ENCODE measurements at places on chromosomes 11 and 22.

- DNase-seq = peak; percentile 54
Measured at GRCh38 chr11:120564573-120565311, 53.2 kb downstream of the GRIK4 start.

DNA sequence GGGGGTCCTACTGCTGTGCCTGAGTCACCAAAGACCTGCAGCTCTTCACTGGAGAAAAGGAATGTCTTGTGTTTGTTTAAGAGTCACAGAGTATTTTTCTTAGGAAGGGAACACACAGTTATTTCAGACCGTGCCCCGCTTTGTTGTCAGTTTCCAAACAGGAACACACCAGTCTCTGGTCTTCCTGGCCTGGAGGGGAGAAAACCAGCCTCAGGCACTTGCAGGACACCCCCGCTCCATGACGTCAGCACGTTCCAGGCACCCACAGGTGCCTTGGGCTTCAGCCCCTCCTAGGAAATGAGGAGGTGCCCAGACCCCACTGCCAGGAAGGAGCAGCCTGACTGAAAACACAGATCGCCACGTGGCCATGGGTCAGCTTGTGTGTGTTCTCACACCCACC lies 5.4 kb downstream of the DEAF1 start:
- DNase-seq = no peak

GRCh38 chr22:45130891-45131290 lies 32.8 kb upstream of the NUP50 start:
- no peak for DNase-seq

DNA sequence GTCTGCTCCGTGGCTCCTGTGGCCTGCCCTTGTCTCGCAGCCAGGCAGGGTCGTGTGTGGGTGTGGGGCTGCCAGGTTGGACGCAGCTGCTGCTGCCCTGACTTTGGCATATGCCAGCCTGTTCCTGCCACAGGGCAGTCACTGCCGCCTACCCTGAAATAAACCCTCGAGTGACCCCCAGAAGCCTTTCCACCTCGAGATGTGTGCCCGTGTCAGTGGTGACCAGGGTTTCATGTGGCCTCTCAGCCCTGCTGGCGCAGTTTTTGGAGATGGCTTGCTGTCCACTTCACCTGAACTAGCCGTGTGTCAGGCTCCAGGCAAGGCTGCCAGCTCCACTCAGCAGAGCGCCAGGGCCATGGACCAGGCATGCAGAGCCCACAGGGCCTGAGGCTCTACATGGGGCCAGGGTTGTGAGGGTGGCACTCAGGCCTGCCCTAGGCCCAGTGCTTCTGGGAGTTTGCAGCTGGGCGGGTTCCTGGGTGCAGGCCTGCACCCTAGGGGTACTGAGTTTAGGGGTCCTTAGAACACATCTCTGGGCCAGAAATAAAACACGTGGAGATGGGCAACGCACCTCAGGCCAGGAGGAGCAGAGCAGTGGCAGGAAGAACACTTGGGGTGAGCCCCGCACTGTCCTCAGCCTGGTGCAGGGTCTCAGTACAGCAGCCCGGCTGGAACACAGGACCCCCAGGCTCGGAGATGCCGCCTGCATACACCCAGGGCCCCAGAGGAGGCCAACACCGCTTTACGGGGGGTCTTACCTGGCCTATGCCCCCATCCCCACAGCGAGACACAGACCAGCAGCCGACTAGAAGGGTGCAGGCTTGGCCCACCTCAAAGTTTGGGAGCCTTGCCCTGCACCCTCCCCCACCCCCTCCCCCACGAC lies 8.8 kb upstream of the PANX2 start:
- DNase-seq = no peak

DNA sequence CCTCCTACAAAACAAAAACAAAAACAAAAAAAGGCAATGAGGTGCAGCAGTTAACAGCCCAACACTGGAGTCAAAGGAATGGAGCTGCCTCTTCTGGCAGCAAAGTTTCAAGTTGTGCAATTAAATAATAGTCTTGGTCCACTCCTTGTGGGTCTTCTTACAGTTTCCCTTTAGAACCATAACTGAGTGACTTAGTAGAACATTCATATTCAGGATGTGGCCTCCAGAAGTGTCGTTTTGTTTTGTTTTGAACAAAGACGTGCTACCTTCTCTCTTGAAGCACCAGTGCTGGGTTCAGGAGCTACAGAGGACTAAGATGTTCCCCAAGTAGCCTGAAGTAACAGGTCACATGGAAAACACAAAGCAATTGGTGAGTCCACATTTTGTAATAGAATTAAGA lies 2.0 kb upstream of the JAML start:
- DNase-seq = no peak

- DNase-seq = no peak
Measured at GRCh38 chr11:38182126-38182866, 1584.3 kb upstream of the RAG2 start.

DNA sequence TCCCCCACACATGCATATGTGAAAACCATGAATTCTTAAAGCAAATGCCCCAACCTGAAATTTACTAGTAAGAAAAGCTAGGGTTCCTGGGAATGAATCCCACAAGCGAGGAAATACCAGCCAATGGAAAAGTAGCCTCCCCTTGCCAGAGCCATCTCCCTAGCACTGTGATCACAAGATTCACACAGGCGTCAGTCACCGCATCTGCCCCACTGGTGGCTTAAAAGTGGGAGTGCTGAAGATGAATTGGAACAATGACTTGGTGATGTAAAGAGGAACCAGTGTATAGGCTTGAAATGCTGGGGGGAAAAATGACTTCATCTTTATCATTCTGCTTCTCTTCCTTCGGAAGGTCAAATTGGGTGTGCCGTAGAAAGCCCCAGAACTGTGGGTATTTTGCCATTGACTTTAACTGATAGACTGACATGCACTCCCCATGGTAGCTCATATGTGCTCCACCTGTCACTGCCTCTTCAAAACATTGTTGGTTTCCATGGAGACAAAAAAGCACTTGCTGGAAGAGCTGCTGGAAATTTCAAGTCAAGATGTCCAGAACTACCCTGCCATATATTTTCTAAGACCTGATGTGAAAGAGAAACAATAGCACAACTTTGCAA lies 19.2 kb upstream of the ASPHD2 start:
- DNase-seq = no peak

DNA sequence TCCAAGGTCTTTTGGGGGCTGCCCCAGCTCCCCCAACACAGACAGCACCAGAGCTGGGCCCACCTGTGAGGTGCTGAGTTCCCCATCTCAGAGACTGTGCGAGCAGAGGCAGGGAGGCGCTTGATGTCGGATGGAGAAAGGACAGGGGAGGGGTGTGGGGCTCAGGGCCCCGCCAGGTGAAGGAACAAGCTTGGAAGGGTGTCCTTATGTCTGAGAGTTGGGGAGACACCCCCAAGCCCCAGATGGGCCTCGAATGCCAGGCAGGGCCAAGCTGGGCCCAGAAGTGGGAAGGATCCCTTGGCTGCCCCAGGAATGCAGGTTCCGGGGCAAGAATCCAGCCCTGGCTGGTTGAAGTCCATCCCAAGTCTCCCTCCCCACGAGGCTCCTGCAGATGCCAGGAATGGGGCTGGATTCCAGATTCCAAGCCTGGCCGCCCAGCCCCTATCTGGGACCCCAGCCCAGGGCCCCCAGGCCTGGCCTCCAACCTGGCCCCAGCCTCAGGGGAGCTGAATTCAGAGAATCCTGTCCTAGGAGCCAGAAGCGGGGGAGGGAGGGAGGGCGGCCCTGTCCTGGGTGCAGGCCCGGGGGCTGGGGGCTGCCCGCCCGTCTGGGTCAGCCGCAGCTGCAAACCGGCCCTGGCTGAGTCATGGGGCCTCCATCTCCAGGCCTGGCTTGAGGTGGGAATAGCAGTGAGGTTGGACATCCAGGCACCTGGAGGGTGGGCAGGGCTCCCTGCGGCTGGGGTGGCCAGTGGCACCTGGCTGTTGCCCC lies 50.9 kb downstream of the CDKN1C start:
- DNase-seq = no peak

- DNase-seq = no peak
Measured at GRCh38 chr22:40289991-40290459, 56.3 kb upstream of the ADSL start.

DNA sequence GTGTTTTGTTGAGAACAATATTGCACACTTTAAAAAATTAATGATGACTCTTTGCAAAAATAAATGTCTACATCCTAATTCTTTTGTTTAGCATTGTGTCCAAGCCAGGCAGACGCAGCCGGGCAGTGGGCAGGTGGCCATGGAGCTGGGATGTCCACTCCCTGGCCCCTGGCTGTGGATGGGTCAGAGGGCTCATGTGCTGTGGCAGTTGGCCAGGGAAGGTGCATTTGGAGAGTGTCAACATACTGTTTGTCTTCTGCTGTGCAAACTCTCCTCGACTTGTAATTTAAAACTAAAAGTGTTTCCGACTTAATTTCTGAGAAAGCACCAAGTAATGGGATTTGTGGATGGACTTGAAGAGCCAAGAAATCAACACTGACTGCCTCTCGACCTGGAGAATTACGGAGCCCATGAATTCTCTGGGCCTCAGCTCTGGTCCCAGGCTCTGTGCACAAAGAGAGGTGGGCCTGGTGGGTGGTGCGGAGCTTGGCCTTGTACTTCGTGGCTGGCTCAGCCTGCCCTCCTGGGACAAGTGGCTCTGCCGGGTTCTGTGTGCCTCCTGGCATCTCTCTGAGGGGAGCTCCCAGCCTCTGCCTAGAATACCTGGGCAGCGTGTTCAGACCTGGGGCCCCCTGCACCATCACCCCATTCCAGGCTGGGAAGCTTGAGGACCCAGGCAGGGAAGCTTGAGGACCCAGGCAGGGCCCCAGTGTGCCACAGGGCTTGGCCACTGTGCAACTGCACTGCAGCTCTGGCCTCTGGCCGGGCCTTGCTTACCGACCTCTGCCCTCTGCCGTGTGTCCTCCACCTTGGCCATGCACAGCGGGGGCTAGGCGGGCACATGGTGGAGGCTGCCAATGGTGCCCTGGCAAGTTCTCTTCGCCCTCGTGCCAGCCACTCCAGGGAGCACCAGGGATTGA lies 46.4 kb downstream of the RTN4R start:
- DNase-seq = no peak

DNA sequence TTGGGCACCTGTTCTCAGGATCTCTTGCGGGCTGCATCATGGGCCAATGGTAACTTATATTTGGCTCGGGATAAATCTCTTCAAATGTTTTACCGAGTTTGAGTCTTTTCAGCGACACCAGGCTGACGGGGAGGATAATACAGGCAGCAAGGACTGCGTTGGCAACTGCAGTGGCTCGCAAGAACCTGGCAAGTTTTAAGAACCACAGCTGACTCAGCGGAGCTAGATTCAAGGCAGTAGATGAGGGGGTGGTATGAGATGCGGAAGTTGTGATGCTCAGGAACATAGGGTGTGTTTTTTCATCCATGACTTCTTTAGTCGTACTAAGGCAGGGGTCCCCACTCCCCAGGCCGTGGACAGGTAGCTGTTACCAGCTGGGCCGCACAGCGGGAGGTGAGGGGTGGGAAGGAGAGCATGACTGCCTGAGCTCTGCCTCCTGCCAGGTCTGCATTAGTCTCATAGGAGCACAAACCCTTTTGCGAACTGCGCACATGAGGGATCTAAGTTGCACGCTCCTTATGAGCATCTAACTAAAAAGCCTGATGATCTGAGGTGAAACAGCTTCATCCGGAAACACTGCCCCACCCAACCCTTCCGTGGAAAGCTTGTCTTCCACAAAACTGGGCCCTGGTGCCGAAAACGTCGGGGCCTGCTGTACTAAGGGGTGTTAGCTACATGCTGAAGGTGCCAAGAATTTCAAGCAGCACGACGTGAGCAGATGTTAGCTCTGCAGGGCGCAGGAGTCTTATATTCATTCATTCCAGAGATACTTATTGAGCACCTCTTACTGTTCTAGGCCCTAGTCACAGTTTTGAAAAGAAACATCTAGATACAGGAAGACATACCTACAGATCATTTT lies 6.4 kb upstream of the JAM3 start:
- DNase-seq = no peak

DNA sequence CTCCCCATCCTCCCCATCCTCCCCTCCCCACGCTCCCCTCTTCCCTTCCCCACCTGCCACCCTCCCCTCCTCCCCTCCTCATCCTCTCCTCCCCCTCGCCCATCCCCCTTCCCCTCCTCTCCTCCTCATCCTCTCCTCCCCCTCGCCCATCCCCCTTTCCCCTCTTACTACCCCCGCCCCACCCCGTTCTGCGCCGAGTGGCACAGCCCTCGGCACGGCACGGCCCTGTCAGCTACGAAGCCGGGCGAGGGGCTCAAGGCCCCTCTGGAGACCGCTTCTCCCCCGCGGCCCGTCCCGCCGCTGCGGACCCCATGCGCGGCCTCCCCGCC lies 449.9 kb downstream of the OPCML start:
- DNase-seq = peak; percentile 47

DNA sequence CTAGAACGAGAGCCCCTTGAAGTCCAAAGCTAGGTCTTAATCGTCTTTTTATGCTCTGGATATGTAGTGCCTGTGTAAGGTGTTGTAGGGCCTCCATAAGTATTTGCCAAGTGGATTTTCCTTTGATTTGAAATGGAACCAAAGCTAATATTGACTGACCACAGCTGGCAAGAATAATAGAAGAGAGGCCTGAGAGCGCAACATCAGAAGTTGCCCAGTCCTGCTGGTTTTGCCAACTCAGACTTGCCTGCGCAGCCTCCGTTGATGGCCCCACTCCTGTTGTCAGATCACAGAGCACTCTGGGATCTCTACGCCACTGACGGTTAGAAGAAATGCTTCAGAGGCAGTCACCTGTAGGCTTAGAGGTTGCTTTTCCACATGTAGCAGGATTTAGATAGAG lies 251.2 kb downstream of the TENM4 start:
- DNase-seq = no peak

DNA sequence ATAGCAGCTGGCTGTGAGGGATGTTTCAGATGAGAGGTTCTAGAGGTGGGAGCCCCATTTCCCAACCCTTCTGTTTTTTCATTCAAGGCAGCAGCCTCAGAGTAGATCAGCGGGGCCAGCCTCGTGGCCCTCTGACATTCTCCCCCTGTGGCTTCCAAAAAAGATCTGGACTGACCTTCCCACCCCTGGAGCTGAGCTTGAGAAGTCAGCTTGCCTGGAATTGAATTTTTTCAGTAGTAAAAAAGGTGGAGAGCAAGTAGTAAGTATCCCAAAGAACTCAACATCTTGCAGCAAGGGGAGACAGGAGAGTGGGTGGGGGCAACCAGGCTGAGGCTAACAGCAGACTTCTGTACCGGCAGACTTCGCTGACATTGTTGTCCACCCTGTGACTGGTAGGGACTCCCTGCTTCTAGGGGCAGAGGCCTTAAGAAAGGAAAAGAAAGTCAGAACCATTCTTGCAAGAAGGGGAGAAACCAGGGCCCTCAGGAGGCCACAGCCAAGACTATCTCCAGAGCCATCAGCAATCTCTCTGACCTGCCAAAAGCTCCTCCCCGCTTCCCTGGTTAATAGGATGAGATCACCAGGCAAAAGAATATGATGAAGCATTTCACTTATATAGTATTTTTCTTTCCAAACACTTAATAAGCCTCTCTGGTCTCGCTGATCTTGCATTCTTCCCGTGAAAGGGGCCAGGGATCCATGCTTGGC lies 2.0 kb upstream of the GRIK4 start:
- no peak for DNase-seq

GRCh38 chr11:70834277-70834940 lies 418.0 kb downstream of the SHANK2 start:
- no peak for DNase-seq

- DNase-seq = no peak
Measured at GRCh38 chr11:133745791-133746190, 99.5 kb downstream of the SPATA19 start.

Measured in NCI-H1092 (cell line).